ENCODE measurements at places on chromosomes 2 and 18.

GRCh38 chr2:12163866-12164265 is 417.4 kb downstream of the LPIN1 start:
- DNase-seq: no peak

- DNase-seq: no peak
Observed at GRCh38 chr2:84963692-84964405, 7.1 kb upstream of the KCMF1 start.

- no peak for DNase-seq
Observed at GRCh38 chr2:236715491-236715961, 145.9 kb downstream of the ACKR3 start.

DNA sequence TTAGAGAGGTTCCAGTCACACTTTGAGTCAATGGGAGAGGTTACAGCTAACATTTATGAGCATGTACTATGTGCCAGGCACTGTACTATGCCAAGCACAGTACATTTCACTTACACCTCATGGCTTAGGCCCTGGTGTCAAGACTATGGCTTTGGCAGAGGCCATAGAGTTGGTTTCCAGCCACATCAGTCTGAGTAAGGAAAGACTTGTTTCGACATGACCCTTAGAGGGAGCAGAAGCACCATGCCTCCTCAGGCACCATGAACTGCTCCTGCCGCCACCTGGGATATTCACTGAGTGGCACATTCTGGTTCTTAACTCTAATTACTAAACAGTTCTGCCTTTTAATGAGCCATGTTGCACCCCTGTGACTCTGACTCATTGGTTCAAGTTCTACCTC is 12.7 kb downstream of the DGUOK start:
- peak; percentile 93 for DNase-seq

- DNase-seq: no peak
Observed at GRCh38 chr18:61079714-61080113, 253.5 kb upstream of the CDH20 start.

DNA sequence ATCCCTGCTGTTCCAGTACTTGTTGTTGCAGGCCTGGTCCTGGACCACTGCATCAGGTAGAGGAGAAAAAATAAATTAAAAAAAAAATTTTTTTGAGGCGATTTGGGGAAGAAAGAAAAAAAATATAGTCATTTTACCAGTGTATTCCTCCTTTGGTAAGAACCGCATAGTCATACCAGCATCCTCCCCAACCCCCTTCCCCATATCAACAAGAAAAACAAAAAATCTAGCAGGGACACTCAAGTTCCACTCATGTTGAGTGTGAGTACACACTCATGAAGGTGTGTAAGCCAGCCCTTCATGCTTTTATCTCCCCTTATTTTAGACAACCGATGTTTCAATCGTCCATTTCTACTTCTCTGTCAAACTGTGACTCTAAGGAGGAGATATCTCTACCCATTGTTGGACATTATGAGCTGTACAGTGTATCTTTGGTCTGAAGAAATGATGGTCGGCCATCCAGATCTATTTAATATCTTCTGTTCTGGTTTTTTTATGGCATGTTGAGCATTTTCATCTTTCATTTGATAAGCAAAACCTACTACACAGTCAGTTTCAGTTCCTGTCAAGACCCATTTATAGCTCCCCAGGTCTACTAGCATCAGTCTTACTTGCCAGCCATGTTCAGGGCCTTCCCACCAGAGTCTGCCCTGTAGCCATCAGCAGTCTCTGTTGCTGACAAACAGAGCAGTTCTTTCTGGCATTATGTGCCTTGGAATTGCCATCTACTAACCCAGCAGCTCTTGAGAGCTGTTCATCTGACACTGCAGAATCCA is 20.0 kb downstream of the ELP2 start:
- DNase-seq: no peak

GRCh38 chr2:177264693-177265587 is at the start of gene NFE2L2:
Gene NFE2L2, minus strand, starts transcription at chr2:177264727. Its CDS starts 151 bp downstream, at chr2:177264576.
- peak; percentile 94 for DNase-seq

DNA sequence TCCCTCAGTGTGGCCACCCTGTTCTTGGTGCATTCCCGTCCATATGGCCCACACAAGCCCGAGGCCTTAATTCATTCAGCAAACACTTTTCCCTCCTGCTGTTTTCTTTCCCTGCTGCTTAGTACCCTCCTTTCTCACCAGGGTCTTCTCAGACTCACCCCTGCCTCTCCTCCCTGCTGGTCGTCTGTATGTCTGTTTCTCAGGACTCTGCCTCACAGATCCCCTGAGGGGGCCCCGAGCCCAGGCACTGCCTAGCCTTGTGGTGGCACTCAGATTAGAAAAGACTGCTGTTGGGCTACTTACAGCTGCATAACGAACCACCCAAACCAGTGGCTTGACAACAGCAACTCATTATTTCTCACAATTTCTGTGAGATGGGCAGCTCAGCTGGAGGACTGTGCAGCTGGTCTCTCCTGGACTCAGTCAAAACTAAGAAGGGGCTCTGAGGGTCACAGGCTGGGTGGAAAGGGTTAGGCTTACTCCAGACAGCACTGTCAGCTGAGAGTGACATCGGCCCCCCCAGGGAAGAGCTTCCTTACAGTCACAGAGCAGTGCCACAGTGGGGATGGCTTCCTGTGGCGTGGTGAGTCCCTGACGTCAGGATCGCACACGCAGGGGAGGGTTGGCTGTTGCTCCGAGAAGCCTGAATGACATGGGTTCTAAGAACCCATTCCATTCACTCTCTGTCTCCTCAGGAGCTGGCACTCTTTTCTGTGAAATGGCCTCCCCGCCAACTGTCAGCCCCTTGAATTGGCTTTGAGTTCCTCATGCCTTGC is 139.0 kb downstream of the UXS1 start:
- no peak for DNase-seq

DNA sequence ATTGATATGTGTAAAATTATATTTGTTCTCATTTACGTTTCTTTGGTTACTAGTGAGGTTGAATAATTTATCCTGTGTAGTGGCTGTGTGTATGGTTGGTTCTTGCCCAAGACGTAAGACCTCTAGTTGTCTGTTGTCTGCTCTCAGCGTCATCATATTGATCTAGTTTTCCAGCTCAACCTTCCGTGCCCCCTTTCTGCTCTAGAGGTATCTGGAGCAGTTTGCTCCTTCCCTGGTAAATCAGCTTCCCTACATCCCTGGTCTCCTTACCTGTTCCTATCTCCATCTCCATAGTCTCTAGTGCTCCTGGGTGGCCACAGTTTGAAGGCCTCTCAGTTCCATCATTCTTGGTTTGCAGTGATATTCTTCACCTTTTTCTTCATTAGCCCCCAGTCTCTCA is 1.2 kb downstream of the SMYD5 start:
- DNase-seq: no peak

GRCh38 chr2:23547725-23548124 is 162.7 kb downstream of the KLHL29 start:
- no peak for DNase-seq

- DNase-seq: no peak
Observed at GRCh38 chr2:219344751-219345430, 12.3 kb upstream of the RESP18 start.

DNA sequence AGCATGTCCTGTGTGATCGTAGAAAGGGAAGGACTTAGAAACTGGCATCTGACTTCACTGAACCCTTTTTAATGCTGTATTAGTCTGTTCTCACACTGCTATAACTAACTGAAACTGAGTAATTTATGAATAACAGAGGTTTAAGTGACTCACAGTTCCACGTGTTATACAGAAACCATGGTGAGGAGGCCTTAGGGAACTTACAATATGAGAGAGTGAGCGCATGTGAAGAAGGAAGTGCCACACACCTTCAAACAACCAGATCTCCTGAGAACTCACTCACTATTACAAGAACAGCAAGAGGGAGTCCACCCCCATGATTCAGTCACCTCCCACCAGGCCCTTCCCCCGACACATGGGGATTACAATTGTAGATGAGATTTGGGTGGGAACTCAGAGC is 811.3 kb downstream of the CPS1 start:
- DNase-seq: peak; percentile 20
